Large intestine (tissue), 12 donors: ENCODE measurements at places on chromosomes 5 and 9. TPM values are rescaled to one million over a fixed set of nuclear protein-coding genes. Genes with fewer than 3 reads are reported as not detected.

GRCh38 chr5:79062436-79062835, 7.0 kb downstream of the DMGDH start:
- no peaks in the 10 kb centered on the region for H3K36me3 ChIP-seq
- H3K4me3 ChIP-seq, result no peak overlapping the region
- no peak overlapping the region for H3K27ac ChIP-seq

DNA sequence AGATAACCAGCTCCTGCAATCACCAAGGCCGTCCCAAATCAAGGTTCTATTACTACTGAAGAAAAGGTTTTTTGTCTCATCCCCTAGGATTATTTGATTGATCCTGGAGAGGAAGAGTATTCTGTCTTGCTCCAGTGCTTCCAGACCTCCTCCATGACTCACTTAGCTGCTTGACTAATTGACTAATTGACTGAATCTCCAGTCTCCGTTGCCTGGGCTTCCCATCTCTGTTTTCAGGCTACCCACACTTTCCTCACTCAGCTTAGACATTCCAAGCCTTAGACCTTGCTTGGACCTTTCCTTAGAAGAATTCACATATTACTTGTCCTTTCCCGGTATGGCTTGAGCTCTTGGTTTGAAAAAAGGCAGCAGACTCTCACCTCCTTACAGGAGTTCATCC, 60.6 kb downstream of the FRMD3 start:
- H3K36me3 ChIP-seq, result no peaks in the 10 kb centered on the region
- H3K4me3 ChIP-seq, result no peak overlapping the region
- H3K4me1 ChIP-seq, result peaks cover 17% of the 10 kb centered on the region
- H3K27ac ChIP-seq, result no peak overlapping the region
- DNase-seq, result no peak

DNA sequence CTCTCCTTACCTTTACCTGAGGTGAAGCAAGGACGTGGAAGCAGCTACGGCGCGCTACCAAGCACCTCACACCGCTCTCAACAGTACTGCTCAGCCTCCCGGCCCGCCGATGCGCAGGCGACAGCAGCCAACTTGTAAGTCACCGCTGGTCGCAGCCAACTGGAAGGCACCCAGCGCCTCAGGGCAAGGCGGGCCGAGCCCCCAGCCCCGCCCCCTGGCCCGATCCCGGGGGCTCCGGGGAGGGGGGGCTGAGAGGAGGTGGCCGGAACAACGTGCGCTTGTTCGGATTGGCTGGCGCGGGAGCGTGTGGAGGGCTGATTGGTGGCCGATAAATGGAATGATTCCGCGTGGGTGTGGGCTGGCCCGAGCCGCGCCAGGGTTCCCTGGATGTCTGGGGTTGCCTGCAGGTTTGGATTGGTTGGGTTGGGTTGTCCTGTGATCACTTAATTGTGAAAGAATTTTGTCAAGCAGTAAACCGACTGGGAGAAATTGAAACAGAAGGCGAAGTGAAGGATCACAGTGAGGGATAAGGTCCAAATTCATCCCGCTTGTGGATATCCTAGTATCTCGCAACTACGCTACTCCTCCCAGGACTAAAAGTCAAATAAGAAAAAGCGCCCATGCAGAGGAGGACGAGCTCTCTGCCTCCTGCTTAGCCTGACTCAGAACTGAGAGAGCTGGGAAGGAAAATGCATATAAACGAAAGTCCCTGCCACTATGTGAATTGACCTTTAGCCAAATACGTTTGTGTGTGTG, at the start of gene STARD4:
Gene STARD4 (minus strand): TSS at position 161 of the 756 bp plus-strand sequence. CDS start 5,102 bp downstream, outside the sequence.
- H3K36me3 ChIP-seq, result no peaks in the 10 kb centered on the region
- peaks cover 11% of the 10 kb centered on the region for H3K4me1 ChIP-seq
- H3K27ac ChIP-seq, result peak within 1 kb of the TSS; percentile 98
- peak within 1 kb of the TSS; percentile 77 for H3K4me3 ChIP-seq
- H3K27me3 ChIP-seq, result no peaks in the 10 kb centered on the region

DNA sequence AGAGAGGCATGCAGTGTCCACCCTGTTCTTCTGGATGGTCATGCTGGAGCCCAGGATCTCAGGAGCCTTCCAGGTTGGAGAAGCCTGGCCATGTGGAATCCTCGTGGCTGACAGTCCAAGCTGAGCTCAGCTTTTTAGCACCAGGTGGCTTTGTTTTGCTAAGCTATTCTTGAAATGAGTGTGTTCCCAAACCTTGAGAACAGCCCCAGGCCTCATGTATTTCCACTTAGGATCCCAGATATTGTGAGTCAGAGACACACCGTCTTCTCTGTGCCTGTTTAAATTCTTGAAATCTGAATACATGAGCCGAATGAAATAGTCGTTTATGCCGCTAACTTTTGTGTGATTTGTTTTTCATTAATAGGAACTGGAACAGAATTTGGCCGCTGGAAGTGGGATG, 61.2 kb downstream of the IRX2 start:
- no peak overlapping the region for H3K27ac ChIP-seq
- DNase-seq, result no peak
- no peak overlapping the region for H3K4me3 ChIP-seq
- no peaks in the 10 kb centered on the region for H3K36me3 ChIP-seq
- no peaks in the 10 kb centered on the region for H3K4me1 ChIP-seq

The OBP2B gene
- polyA plus RNA-seq, result not detected

The BOD1 gene
- 76.7 TPM for polyA plus RNA-seq

The CER1 gene
- polyA plus RNA-seq, result 0.06 TPM

The SPATA31C1 gene
- polyA plus RNA-seq, result 0.18 TPM
